Gastroesophageal sphincter (tissue), 4 donors: ENCODE measurements at places on chromosomes 4 and X. TPM values are rescaled to one million over a fixed set of nuclear protein-coding genes. Genes with fewer than 3 reads are reported as not detected.

UCP1 gene
- total RNA-seq, result not detected

TEC gene
- 1.9 TPM for total RNA-seq

GRCh38 chr4:48420144-48420543 is 63.0 kb upstream of the SLC10A4 start:
- no peak for ATAC-seq

DNA sequence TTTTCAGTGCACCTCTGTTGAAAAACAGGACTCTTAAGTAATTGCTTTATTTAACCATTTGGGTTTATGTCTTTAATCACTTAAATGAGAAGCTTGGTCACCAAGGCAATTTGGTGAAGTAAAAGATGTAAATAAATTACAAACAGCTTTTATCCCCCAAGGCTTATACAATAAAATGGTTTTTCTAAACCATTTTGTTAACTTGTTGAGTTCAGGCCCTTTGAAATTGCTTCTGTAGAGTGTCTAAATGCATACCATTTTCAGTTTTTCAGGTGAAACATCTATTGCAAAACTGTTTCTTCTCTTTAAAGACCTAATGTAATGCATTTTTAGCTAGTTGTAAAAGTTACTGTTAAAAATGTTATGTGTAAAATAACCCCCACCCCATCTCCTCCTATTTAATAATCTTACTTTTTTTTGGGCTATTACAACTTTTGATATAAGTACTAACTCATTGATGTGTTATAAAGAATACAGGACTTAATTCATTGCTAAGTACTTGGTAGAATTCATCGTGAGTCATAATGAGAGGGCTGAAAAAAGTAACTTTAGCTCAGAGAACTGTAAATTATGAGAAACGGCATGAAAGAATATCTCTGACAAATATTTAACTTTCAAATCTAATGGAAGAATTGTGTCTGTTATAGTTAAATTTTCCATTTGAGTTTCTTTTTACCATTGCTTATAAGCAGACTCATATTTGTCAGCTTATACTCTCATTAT is 4.5 kb downstream of the RAPGEF2 start:
- ATAC-seq, result no peak

GRCh38 chr4:47639531-47639930 is 154.5 kb downstream of the ATP10D start:
- ATAC-seq, result no peak

DNA sequence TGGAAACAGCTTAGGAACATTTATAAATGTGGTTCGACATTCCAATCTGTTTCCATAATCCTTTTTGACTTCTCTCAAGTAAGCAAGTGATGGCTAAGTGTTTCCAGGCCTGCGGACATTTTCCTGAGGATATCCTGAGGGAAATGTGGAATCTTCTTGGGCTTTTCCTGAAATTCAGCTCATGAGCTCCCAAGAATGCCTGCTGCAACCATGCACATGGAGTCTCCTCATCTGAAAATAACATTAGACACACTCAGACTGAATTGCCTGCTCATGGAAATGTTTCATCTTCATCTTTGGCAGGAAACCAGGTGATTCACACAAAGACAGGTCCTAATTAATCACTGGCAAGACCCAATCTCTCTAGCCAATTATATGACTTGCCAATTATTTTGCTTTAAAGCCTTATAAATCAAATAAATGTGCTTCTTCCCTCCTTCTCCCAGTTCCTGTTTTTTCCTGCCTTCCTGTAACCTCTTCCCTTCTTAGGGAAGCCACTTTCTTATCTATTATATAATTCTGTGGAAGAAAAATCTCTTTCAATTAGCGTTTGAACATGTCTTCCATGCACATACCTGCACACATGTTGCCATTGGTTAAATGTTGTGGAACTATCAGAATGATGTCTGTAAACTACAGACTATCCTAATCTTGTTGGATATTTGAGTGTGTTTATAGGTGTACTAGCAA is 104.6 kb upstream of the MXRA5 start:
- ATAC-seq, result no peak

GRCh38 chr4:169774466-169775445 is 17.0 kb upstream of the HPF1 start:
- no peak for ATAC-seq
